RPMI8226 (cell line): ENCODE measurements at places on chromosomes 16 and 17.
A peak's percentile ranks its signal among the peaks of the same experiment; 100 is the strongest.

GRCh38 chr16:89576153-89577054, 846 bp downstream of the CPNE7 start:
- no peak for DNase-seq

- DNase-seq, result no peak
Observed at GRCh38 chr16:28166394-28167208, 45.2 kb downstream of the XPO6 start.

- DNase-seq, result peak; percentile 86
Observed at GRCh38 chr17:82228842-82229697, at the start of gene SLC16A3. Gene SLC16A3 (plus strand): TSS chr17:82229042. CDS start chr17:82236009, 6,967 bp downstream.

DNA sequence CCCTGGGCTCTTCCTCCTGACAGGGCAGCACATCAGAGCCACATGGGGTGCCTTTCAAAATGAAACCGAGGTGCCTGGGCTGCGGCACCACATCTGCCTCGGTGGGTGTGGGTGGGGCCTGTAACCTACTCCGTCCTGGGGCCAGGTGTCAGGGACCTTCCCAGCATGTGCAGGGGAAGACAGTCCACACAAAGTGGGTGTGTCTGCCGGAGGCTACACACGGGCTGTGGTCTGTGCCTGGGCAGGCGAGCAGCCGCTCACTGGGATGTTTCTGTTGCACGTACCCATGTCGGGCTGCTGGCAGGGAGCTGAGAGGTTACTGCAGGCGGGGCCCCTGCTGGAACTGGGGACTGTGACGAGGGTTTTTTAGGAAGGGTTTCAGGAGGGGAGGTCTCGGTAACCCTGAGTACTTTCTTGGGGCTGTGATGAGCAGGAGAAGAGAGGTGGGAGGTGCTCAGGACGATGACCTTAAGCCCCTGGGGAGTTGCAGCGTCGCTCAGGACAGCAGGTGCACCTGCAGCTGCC, 351.2 kb downstream of the SEC14L1 start:
- DNase-seq, result no peak

GRCh38 chr17:20121359-20122253, 112.4 kb downstream of the SPECC1 start:
- DNase-seq, result peak; percentile 28

GRCh38 chr17:31595666-31596381, 204.3 kb downstream of the RAB11FIP4 start:
- DNase-seq, result no peak

GRCh38 chr17:42065201-42065600, 14.8 kb upstream of the C17orf113 start:
- no peak for DNase-seq

DNA sequence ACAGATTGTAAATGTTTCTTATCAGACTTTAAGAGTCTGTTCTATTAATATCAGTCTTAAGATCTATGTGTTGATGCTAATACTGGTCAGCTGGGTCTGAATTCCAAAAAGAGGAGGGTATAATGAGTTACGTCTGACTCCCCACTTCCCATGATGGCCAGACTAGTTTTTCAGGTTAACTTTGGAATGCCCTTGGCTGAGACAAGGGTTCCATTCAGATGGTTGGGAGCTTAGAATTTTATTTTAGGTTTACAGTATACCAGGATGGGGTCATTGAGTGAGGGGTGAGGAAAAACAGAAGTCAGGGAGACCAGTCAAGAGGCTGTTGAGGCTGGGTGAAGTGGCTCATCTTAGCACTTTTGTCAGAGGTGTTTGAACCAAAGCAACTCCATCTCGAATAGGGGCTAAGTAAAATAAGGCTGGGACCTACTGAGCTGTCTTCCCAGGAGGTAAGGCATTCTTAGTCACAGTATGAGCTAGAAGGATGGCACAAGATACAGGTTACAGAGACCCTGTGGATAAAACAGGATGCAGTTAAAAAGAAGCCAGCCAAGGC, 2.9 kb upstream of the TMEM231 start:
- no peak for DNase-seq

- peak; percentile 24 for DNase-seq
Observed at GRCh38 chr17:78019976-78020716, 61.6 kb downstream of the TNRC6C start.

GRCh38 chr16:68088130-68088972, 3.2 kb downstream of the NFATC3 start:
- DNase-seq, result no peak

- peak; percentile 61 for DNase-seq
Observed at GRCh38 chr17:75031972-75032719, 14.6 kb downstream of the ATP5PD start.

GRCh38 chr16:19898924-19899604, 14.4 kb upstream of the GPRC5B start:
- DNase-seq, result peak; percentile 76

- DNase-seq, result no peak
Observed at GRCh38 chr16:57672416-57672815, 4.3 kb downstream of the ADGRG3 start.

- DNase-seq, result no peak
Observed at GRCh38 chr17:76048025-76048605, 21.0 kb upstream of the EVPL start.
